ENCODE measurements at places on chromosomes 2 and 18. TPM values are rescaled to one million over a fixed set of nuclear protein-coding genes. Genes with fewer than 3 reads are reported as not detected.

DNA sequence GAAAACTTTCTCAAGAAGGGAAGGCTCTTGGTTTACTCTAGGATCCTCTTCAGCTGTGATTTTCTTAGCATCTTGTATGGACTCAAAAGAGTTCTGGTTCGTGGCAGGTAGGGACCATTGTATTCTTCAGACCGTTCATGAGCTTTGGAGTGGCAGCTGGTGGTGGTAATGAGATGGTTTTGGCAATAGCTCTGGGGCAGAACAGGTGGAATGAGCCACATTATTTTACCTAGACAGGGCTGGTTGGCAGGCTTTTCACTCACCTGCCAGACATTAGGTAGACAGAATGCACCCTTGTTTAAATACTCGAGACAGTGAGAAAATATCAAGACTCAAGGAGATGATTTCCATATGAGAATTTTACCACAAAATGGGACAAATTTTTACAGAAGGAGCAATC is 26.2 kb upstream of the MGAT5 start:
- no peak overlapping the region for H3K4me3 ChIP-seq
- no peaks in the 10 kb centered on the region for H3K27me3 ChIP-seq
- no peak overlapping the region for H3K27ac ChIP-seq
- H3K4me1 ChIP-seq = peaks cover 15% of the 10 kb centered on the region

GRCh38 chr2:213733893-213734292 is 449.6 kb downstream of the SPAG16 start:
- H3K36me3 ChIP-seq = peaks cover 7% of the 10 kb centered on the region
- H3K4me1 ChIP-seq = no peaks in the 10 kb centered on the region
- H3K4me3 ChIP-seq = no peak overlapping the region

GRCh38 chr2:107001062-107001461 is 115.1 kb upstream of the ST6GAL2 start:
- H3K27me3 ChIP-seq = no peaks in the 10 kb centered on the region
- H3K36me3 ChIP-seq = no peaks in the 10 kb centered on the region
- H3K4me1 ChIP-seq = peaks cover 7% of the 10 kb centered on the region
- no peak overlapping the region for H3K27ac ChIP-seq
- H3K4me3 ChIP-seq = no peak overlapping the region
- DNase-seq = no peak

GRCh38 chr2:143581134-143581533 is 451.9 kb downstream of the ARHGAP15 start:
- no peak overlapping the region for H3K27ac ChIP-seq
- DNase-seq = no peak
- no peaks in the 10 kb centered on the region for H3K36me3 ChIP-seq
- H3K27me3 ChIP-seq = no peaks in the 10 kb centered on the region
- H3K4me3 ChIP-seq = no peak overlapping the region
- H3K4me1 ChIP-seq = peaks cover 26% of the 10 kb centered on the region

- no peak overlapping the region for H3K27ac ChIP-seq
- no peak for DNase-seq
- no peak overlapping the region for H3K4me3 ChIP-seq
- no peaks in the 10 kb centered on the region for H3K4me1 ChIP-seq
- H3K27me3 ChIP-seq = no peaks in the 10 kb centered on the region
- peaks cover 11% of the 10 kb centered on the region for H3K36me3 ChIP-seq
Observed at GRCh38 chr2:208426412-208427045, 19.9 kb downstream of the PTH2R start.

- H3K27ac ChIP-seq = no peak overlapping the region
- H3K27me3 ChIP-seq = no peaks in the 10 kb centered on the region
- no peak overlapping the region for H3K4me3 ChIP-seq
Observed at GRCh38 chr2:120140866-120141265, 82.3 kb downstream of the TMEM185B start.

DNA sequence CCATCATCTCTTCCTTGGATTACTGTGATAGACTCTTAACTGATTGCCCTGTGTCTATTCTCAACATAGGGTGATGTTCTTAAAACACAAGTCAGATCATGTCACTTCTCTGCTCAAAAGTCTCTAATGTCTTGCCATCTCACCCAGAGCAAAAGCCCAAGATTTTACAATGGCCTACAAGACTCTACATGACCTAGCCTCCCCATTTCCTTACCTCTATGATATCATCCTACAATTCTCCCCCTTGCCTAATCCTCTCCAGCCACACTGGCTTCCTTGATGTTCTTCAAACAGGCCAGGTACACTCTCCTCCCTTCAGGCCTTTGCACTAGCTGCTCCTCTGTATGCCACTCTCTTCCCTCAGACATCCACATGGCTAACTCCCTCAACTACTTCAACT is 55.1 kb downstream of the ROCK1 start:
- peaks cover 2% of the 10 kb centered on the region for H3K4me1 ChIP-seq
- no peaks in the 10 kb centered on the region for H3K36me3 ChIP-seq
- H3K4me3 ChIP-seq = no peak overlapping the region
- no peaks in the 10 kb centered on the region for H3K27me3 ChIP-seq
- H3K27ac ChIP-seq = no peak overlapping the region

DNA sequence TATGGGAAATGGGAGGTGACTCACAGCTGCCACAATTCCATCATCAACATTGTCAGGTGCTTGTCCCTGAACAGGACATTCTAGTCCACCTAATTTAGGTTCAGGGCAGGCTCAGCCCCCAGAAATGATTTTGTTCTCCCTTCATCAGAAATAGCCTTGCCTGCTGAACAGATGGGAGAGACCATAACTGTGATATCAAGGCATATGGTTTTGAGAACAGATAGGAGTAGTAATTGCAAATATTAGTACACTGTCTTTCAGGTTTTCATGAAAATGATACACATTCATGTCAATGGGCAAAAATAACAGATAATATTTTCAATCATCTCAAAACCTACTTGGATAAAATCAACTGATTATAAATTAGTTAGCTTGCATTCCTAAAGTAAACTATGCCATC is 316.5 kb downstream of the MBD2 start:
- H3K27ac ChIP-seq = no peak overlapping the region
- H3K4me3 ChIP-seq = no peak overlapping the region
- no peaks in the 10 kb centered on the region for H3K27me3 ChIP-seq

- no peak for DNase-seq
- H3K36me3 ChIP-seq = no peaks in the 10 kb centered on the region
Observed at GRCh38 chr18:62523255-62523588, 397 bp downstream of the ZCCHC2 start.

Gene GATA6
- 0.21 TPM for total RNA-seq

Gene C2orf49
- 17.2 TPM for total RNA-seq

Gene RND3
- 55.8 TPM for total RNA-seq

Gene MFSD2B
- total RNA-seq = 0.55 TPM

Gene LIMS3
- total RNA-seq = 2.5 TPM

Gene SERPINB5
- 0.18 TPM for total RNA-seq
